ENCODE measurements at places on chromosomes 11 and 22. TPM values are rescaled to one million over a fixed set of nuclear protein-coding genes. Genes with fewer than 3 reads are reported as not detected.

Gene TESMIN
- 18.7 TPM for polyA plus RNA-seq

DNA sequence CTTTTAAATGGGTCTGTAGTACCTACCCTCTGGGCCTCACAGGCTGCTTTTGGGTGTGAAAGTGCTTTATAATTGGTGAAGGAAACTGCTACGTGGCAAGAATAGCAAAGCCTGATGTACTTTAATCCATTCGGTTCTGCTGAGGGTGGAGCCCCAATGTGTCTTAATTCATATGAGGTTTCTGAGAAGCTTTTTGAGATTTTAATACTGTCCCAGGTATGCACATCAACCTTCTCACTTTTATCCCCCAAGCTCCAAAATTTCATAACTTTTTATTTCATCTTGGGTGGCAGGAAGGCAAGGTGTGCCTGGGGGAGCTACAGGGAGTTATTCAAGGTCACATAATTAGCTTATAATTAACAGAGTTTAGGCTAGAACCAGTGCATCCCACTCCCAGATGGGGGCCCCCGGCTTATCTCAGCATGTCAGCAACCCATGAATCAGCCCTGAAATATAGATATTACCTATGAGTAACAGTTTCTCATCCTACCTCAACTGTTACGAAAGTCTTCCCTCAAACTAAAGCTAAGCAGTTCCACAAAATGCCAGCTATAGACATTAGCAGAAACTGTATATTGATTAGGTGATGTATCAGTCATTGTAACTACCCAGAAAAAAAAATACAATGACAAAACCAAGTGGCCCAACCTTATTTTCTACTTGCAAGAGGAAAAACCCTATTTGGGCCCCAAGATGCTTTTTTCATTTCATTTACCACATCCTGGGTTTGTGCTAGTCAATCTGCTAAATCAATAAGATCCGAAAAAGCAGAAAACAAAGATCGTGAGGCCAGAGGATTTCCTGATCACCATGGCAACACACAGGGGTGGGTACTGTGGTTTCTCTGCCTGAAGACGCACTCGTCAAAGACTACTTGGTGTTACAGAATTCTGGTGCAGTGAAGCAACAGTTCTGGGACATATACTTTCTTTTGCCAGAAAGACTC is 26.7 kb downstream of the CD44 start:
- DNase-seq: no peak

Gene CTSC
- polyA plus RNA-seq: 263 TPM

Gene NXPE2
- 0.37 TPM for polyA plus RNA-seq

Gene TMEM121B
- polyA plus RNA-seq: 1.0 TPM

DNA sequence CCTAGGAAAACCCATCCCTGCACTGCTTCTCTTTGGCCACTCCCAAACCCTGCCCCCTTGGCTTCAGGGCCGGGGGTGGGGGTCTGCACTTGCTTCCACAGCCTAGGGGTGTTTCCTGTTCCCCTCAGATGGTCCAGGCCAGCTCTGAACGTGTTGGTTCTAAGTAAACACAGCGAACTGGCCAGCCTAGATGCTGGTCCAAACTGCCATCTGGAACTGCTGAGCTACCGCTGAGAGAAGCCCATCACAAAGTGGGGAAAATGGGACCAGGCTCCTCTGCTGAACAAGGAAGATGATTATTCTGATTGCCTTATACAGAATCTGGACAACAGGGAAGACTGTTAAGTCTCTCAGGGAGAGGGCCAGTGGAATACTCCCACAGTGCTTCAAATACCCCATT is 23.5 kb upstream of the YPEL1 start:
- no peak for DNase-seq

Gene ZNF215
- polyA plus RNA-seq: 1.6 TPM

GRCh38 chr11:18490736-18491485 is 35.3 kb downstream of the LDHAL6A start:
- DNase-seq: no peak

Gene OR4D5
- not detected for polyA plus RNA-seq

GRCh38 chr22:31055635-31056159 is 25.4 kb upstream of the SMTN start:
- peak; percentile 74 for DNase-seq

GRCh38 chr11:124846070-124846673 is 19.1 kb upstream of the ROBO3 start:
- DNase-seq: no peak

- DNase-seq: no peak
Observed at GRCh38 chr11:101278286-101278685, 148.7 kb upstream of the PGR start.

Gene CBX6
- 35.9 TPM for polyA plus RNA-seq

- DNase-seq: no peak
Observed at GRCh38 chr11:8698917-8699441, 16.4 kb downstream of the RPL27A start.

DNA sequence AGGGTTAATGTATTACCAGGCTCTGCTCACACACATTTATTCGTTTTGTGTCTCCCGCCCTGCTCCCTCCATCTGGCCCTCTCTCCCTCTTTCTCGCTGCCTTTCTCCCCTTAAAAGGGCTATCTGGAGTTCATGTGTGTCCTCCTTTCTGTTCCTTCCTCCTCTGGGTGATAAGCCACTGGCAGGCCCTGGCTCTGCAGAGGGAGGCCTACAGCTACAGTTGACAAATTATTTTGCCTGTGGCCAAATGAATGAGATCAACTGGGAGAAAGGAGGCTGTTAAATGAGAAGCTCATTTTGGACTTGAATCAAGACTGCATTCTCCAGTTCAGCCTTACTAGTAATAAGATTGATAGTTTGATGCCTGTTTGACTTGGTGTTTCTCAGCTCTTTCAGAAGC is 17.5 kb upstream of the OPCML start:
- DNase-seq: no peak

DNA sequence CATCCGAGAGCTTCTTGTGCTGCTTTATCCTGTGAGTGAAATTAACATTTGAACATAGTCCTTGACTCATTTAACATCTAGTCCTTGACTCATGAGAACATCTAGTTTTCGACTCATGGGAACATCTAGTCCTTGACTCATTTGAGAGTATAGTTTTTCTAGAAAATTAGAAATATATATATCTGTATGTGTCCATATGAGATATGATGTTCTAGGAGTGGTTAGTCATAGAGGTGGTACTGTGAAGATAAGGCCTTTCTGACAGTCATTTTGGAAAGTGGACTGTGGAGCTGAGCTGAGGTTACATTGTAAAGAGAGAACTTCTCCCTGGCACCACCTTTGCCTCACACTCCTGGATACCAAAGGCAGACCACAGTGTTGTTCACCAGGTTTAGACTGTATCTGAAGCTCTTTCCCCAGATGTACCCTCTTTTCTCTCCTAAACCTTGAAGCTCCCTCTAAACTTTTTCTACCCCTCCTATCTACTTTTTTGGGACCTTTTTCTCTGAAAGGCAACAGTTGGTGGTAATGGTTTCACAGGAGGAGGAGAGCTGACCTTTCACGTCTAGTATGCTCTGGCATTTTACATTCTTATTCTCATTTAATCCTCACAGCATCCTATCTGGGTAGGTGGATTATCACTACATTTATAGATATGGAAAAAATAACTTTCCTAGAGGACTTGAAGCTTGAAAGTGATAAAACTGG is 67.2 kb downstream of the PPP2R1B start:
- no peak for DNase-seq

All from left renal pelvis (tissue), 4 donors.